ENCODE measurements at places on chromosomes 6 and 20.
A peak's percentile ranks its signal among the peaks of the same experiment; 100 is the strongest.

- DNase-seq, result peak; percentile 35
Measured at GRCh38 chr20:21291026-21291425, 12.1 kb upstream of the XRN2 start.

GRCh38 chr6:15256538-15257271 lies 10.8 kb downstream of the JARID2 start:
- no peak for DNase-seq

GRCh38 chr20:63014710-63015109 lies 7.9 kb upstream of the BHLHE23 start:
- peak; percentile 25 for DNase-seq

- no peak for DNase-seq
Measured at GRCh38 chr20:46552460-46553420, 2.3 kb upstream of the OCSTAMP start.

GRCh38 chr20:36496707-36497669 lies 44.3 kb upstream of the MYL9 start:
- no peak for DNase-seq

DNA sequence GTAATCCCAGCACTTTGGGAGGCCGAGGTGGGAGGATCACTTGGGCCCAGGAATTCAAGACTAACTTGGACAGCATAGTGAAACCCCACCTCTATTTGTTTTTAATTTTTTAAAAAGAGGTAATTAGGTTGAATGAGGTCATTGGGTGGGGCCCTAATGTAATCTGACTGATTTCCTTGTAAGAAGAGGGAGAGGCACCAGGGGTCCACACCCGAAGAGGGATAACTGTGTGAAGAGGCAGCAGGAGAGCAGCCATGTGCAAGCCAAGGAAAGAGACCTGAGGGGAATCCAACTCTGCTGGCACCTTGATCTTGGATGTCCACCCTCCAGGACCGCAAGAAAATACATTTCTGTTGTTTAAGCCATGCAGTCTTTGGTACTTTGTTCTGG lies 63.4 kb downstream of the QRSL1 start:
- DNase-seq, result no peak

- DNase-seq, result peak; percentile 15
Measured at GRCh38 chr6:15207923-15208322, 37.9 kb upstream of the JARID2 start.

DNA sequence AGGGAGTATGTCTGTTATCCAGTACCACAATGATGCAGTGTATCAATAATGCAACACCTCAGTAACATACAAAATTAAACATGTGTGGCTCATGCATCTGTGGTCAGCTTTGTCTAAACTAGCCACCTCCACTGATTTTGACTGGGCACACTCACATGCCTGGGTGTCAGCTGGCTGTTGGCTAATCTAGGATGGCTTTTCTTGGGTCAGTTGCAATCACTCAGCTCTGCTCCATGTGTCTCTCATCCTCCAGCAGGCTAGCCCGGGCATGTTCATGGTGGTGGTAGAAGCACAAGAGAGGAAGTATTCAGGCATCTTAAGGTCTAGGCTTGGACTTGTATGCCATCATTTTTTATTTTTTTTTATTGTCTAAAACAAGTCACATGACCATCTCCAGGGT lies 59.3 kb upstream of the JAG1 start:
- no peak for DNase-seq

- no peak for DNase-seq
Measured at GRCh38 chr6:135235716-135236115, 54.6 kb downstream of the MYB start.

- DNase-seq, result no peak
Measured at GRCh38 chr6:41352396-41352795, 17.0 kb downstream of the NCR2 start.

- DNase-seq, result no peak
Measured at GRCh38 chr20:4809707-4810106, 88.0 kb downstream of the PRND start.

GRCh38 chr20:25389401-25389857 lies 1.2 kb downstream of the ABHD12 start:
- DNase-seq, result peak; percentile 36

DNA sequence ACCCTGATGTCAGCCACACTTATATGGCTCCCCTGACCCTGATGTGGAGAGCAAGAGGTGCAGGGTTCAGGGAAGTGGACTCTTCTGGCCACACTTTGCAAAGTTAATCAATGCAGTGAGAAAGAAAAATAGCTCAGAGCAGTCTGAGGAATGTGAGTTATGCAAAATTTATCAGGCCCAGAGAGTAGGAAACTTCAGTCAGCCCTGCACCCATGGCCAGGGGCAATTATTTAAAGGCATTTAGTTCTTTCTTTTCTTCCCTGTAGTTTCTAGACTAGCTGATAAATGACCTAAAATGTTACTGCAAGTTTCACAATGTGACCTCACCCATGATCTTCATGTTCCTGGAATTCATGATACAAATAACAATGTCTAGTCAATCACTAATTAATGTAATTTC lies 143.7 kb upstream of the GGTLC1 start:
- no peak for DNase-seq

- no peak for DNase-seq
Measured at GRCh38 chr6:106086814-106087175, 659 bp downstream of the PRDM1 start.

DNA sequence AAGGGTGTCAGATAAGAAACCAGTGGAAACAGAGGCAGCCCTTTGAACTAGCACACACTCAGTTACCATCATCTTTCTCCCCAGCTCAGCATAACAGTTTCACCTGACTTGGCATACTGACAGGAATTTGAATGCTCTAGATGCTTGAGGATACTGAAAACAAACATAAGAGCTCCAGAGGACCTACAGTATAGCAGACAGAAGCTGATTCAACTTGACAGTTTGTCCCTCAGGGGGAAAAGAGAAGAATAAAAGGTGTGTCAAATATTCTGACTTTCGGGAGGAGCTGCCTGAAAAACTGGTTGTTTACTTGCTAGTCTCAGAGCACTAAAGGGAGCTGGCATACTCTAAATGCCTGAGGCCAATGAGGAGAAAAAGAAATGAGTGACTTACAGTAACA lies 35.1 kb downstream of the EYS start:
- DNase-seq, result no peak

- no peak for DNase-seq
Measured at GRCh38 chr20:25290646-25291431, 43.0 kb downstream of the PYGB start.

- no peak for DNase-seq
Measured at GRCh38 chr6:99137314-99137713, 189.6 kb upstream of the FBXL4 start.

DNA sequence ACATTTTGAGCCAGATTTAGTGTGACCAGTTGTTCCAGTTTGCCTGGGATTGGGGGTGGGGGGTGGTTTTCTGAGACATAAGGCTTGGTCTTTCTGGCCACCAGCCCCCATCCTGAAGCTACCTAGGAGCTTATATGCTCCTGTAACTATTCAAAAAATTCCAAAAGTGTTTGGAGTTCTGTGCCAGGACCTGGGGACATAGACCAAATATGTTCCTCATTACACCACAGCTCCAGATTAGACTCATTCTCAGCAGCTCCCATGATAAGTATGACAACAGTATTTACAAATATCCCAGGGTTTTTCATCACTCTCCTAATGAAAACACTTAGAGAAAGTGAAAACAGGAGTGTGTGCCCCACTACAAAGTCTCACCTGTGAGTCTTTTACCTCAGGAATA lies 37.8 kb upstream of the RNF144B start:
- no peak for DNase-seq

DNA sequence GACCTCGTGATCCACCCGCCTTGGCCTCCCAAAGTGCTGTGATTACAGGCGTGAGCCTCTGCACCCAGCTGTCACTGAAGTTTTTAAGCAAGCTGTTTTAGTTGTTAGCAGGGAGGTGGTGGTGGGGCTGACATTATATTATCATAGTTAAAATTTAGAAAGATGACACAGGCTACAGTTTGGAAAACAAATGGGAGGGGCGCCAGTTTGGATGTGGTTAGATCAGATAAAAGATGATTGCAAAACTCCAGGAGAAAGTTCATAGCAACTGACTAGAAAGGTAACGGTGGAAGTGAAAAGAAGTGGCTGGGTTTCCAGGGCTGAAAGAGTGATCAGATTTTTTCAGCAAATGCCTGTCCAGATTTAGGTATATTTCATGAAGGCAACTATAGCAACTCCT lies 311.9 kb upstream of the CITED2 start:
- DNase-seq, result peak; percentile 29

DNA sequence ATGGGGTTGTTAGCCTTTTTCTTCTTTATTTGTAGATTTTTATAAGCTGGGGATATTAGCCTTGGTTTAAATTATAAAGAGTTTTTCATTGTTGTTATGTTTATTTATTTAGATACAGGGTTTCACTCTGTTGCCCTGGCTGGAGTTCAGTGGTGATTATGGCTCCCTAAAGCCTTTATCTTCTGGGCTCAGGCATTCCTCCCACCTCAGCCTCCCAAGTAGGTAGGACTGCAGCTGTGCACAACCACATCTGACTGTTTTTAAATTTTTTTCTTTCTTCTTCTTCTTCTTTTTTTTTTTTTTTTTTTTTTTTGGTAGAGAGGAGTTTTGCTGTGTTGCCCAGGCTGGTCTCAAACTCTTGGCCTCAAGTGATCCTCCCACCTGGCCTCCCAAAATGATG lies 80.9 kb downstream of the UBE3D start:
- DNase-seq, result no peak

- no peak for DNase-seq
Measured at GRCh38 chr6:91606148-91606901, 1019.5 kb upstream of the MAP3K7 start.

GRCh38 chr20:46791722-46792416 lies 82.4 kb downstream of the SLC2A10 start:
- no peak for DNase-seq

All from cardiac fibroblast (primary cell).